HCEC 1CT (cell line): ENCODE measurements at places on chromosomes 16 and 17.

GRCh38 chr16:5906351-5906750 is 808.8 kb upstream of the EEF2KMT start:
- no peak for DNase-seq

- no peak for DNase-seq
Observed at GRCh38 chr17:5677620-5678019, 93.3 kb upstream of the NLRP1 start.

DNA sequence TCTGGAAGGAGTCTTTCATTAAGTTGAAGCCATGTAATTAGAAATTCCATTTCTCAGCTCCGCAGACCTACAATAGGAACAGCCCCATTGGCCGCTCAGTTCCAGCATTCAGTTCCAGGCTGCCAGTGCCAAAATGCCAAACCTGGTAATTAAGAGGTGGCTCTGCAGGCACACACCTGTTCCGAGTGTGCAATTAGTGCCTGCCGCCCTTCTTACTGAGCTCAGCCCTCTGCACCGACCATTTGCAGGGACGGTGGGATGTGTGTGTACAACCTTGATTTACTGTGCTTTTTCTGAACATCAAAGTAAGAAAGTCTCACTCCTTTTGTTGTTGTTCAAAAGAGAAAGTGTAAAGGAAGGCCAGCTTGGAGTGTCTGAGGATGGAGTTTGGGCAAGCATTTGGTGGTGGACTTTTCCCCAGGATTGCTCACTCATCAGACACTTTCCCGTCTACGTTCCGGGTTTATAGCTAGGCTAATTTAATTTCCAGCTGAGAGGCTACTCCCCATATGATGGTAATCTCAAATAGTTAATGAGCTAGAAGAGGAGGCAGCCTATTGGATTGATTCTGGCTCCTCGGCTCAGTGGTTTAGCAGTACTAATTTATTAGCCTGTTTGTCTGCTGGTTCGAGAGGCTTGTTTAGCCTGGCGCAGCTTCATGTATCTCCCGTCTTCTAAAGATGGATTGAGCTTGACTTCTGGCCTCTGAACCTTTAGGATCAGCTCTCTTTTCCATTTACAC is 20.0 kb downstream of the HS3ST3B1 start:
- DNase-seq, result no peak

DNA sequence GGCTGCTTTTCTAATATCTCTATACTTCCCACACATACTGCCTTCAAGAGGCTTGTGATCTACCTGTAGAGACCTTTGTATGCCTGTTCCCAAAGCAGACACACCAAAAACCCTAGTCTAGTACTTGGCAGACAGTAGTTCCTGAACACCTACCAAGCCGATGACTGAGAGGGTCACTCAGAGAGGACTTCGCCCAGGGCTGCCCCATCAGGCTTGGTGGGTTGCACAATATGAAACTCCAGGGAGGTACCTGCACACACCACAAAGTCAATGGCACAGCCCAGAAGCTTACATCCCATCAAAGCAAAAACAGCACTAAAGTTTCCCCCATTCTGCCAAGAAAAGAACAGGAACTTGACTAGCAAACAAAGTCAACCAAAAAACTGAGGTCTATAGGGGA is 30.3 kb downstream of the ASPA start:
- no peak for DNase-seq

- no peak for DNase-seq
Observed at GRCh38 chr16:85094812-85095211, 17.5 kb downstream of the CIBAR2 start.

DNA sequence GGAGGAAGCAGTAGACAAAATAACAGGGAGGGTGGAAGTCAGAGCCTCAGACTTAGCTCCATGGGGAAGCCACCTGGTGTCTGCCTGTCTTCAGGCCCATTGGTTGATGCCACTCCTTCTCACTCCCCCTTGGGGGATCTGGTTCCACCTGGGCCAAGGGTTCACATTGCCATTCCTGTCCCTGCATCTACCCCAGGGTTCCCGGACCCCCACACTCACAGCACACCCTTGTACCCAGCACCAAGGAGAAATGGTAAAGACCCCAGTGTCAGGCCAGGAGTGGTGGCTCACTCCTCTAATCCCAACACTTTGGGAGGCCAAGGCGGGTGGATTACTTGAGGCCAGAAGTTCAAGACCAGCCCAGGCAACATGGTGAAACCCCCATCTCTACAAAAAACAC is 1.0 kb upstream of the CA7 start:
- DNase-seq, result no peak

DNA sequence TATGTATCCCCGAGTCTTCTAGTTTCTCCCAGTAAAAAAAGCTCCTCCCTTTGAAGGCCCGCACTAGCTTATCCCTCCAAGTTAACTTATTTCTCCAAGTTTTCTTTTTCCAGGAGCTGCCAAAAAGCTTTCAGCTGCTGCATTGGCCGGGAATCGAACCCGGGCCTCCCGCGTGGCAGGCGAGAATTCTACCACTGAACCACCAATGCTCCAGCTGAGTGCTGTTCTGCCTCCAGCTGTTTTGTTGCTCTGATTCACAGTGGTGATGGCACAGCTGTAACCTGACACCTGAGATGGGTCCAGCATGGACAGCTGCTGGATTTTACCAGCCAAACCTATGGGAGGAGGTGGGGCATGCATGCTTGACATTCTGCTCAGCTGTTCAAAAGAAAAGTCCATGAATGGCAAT is 22.1 kb downstream of the VAC14 start:
- DNase-seq, result peak; percentile 85
